ENCODE measurements at places on chromosomes 6 and 20.

DNA sequence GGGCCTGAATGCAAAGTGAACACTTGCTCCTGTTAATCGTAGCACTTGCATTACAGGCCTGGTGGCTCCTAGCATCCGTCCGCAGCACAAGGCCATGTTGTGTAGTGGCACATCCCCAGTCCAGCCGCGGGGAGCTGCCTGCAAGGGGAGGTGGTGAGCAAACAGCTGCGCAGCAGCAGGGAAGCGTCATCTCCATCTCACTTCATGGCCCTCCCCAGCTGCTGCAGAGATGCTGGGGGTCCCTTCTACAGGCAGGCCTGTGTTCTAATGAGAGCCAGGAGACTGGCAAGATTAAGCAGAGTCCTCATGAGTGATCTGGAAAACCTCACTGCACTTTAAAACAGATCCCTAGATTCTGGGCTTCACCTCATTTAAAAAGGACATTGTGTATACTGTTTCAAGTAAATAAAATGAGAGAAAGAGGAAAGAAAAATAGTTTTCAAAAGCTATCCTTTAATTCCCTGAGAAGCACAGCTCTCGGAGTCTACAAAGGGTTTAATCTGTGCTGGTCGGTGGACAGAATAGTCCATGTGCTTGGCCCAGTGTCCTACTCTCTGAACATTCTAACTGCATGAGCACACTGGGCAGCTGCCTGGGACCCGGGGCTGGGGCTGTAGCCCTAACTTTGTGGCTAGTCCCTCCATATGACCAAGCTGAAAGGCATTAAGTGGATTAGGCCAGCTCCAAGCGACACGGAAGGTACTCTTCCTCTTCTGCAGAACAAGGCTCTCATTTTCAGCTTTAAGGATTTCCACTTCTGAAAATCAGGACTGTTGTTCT is 125.8 kb downstream of the LY86 start:
- DNase-seq: no peak

DNA sequence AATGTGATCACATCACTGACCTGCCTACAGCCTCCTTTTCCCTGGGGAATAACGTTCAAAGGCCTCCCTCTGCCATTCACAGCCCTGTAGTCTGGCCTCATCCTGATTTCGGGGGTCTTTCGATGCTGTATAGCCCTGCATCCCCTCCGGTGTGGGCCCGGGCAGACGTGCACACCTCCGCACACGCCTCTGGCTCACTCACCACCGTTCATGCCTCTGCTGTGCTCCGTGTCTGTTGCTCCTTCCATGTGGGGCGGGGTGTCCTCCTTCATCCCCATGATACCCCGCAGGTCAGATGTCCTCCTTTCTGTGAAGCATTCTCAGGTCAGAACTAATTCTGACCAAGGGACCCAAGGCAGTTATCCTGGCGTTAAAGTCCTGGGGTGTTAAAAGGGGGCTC is 13.8 kb upstream of the RBM38 start:
- no peak for DNase-seq

GRCh38 chr6:5979650-5980420 is 26.9 kb downstream of the NRN1 start:
- no peak for DNase-seq

DNA sequence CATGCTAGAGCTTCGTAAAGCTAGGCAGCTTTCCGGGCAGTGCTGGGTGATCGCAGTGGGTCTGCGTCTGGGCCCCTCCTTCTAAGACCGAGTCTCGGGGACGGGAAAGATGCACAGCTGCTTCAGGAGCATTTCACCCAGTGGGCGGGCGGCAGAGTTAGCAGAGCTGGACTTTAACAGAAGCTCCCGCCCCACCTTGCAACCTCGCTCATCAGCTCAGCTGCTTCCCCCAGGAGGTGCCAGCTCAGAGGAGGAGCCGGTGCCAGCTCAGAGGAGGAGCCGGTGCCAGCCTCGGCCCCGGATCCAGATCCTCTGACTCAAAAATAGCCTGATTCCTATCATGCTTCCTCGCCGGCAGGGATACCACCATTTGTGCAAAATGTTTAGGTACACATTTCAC is 94.5 kb upstream of the RPS6KA2 start:
- no peak for DNase-seq

GRCh38 chr6:112183271-112183671 is 71.1 kb downstream of the LAMA4 start:
- DNase-seq: no peak

- no peak for DNase-seq
Observed at GRCh38 chr6:29051680-29052079, 6.7 kb upstream of the OR2W1 start.

DNA sequence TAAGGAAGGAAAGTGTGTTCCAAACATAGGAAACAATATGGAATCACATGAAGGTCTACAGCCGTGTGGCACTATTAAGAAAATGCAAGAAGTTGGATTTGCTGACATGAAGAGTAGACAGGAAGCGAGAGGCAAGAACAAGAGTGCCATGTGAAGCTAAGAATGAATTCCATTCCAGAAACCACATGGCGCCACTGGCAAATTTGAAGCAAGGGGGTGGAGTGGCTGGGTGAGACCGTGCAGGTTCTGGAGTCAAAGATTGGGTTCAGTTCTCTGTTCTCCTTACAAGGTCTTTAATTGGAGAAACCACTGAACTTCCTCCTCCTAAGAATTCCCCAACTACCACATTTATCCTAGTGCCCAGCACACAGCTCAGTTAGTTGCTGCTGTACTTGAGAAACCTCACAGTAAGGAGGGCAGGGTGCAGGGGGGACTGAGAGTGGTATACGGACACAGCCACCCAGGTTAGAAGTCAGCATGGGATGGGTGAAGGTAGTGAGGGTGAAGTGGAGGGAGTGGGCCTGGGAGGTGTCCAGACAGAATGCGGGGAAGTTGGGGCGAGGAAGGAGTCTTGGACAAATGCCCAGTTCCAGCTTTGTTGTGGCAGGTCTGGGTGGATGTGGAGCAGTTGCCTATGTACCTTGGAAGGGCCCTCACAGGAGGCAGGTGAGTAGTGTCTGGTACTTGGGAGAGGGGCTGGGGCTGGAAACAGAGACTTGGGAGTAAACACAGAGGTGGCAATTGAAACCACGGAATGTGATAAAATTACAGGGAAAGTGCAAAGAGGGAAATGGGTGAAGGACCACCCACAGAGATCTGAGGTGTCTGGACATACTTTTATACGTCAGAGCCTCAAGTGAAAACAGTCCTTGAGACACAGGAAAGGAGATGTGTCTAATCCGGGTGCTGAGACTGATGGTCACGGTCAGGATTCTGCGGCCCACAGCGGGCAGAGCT is 14.3 kb downstream of the LYRM4 start:
- no peak for DNase-seq

GRCh38 chr20:62838128-62838891 is 21.5 kb downstream of the COL9A3 start:
- DNase-seq: no peak

DNA sequence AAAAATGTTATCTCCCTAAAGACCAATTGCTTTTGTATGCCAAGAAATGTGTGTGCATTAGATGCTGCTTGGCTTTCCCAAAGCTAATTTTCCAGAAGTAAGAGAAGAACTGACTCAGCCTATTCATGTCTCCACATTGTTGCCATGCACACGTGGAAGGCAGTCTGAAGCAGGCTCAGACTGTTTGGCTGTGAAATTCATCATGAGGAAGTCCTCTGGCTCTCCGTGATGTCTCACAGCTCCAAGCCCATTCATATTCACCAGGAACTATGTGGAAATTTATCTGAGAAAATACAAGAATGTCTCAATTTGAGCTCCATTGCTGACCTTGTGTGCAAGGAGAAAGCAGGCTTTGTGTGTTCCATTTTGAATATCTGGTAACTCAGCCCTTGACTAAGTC is 1022.2 kb upstream of the GJE1 start:
- DNase-seq: no peak

- DNase-seq: peak; percentile 13
Observed at GRCh38 chr20:33648396-33649004, 13.6 kb upstream of the C20orf144 start.

DNA sequence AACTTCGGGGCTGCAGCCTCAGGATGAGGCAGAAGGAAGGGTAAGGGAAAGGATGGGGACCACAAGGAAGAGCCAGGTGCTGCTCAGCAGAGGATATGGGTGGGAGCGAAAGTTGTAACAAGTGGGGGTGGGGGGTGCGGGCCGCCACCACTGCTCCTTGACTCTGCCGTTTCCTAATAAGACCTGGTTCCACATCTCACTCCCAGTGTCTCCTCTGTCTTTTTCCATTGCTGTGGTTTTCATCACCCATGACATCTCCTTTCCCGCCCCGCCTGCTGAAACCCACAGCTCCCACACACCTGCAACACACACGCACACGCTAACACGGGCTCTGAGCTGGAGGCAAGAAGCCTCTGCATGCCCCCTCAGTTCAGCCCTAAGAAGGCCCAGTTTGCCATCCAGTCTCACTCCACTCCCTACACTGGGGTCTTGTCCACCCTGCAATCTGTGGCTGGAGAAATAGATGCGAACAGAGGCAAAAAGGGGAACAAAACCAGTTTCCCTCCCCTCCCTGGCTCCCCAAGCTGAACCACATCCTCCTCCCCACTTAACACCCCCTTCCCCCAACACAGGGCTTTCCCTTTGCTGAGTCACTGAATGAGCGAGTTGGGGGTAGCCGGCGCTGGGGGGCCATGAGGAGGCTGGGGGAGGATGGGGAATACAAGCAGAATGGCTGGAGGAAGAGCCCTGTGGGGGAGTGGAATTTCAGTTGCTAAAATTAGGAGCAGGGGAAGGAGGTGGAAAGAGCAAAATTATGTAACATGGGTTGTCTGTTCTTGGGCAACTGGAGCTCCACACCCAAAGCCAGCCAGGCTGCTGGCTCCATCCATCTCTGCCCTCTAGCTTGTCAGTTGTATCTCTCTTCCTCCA is 11.5 kb downstream of the NFKBIL1 start:
- DNase-seq: no peak

GRCh38 chr6:33779290-33779689 is 9.6 kb downstream of the LEMD2 start:
- DNase-seq: no peak

DNA sequence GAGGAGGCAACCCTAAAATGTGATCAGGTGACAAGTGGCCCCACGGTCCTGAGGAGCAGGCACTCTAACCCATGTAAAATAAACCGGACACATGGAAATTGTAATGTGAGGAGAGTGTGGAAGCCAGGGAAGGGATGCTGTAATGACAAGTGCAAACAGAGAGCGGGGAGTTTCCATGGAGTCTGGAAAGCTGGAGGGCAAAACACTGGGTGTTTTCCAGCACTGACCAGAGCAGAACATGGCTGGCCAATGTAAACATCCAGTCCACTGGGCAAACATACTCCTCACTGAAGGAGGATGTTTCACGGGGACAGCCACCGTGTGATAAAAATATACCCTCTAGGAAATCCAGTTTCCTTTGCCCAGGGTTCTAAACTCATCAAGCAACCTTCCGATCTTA is 219.0 kb upstream of the JARID2 start:
- no peak for DNase-seq

DNA sequence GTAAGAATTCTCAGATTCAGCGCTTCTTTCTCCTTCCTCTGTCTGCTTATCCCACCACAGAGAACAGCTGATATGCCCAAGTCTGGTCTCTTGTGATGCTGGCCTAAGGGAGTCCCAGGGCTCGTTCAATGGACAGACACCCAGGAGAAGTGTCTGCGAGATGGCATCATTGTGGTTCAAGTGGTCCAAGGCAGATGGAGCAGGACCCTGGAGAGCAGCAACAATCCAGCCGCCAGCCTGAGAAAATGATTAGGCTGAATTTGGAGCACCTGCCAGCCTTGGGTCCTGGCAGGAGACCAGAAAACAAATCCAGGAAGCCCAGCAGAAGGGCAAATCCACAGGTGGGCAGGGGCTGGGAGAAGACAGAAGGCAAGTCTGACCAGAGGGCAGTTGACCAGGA is 145.8 kb downstream of the PTPRT start:
- no peak for DNase-seq

DNA sequence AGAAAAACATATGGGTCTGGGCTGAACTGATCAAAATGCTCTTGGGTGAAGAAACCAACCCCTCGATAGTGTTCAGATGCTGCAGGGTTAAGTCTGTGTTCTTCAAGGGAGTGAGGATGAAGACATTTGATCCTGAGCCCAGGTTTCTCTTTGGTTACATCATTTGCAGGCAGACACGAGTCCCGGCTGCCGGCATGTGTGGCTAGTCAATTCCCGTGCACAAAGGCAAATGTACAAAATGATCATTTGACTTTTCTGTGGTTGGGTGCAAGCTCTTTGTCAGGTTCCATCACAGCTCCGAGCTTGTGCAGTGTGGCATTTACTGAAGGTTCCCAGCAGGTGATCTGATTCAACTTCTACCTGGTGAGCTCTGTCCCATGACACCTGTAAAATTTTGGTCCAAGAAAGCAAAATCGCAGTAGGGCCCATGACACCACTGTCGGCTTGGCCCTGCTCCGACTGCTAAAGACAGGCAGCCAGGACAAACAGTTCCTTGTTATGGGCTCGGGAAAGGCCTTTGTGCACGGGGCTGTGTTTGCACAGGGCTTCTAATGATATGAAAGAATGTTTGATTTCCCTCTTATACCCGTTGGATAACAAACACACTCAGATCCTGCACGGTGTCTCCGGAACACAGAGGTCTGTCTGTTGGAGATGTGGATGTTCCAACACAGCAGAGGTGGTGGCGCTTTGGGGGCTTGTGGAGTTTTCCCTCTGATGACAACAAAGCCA is 46.9 kb downstream of the GJA10 start:
- no peak for DNase-seq

GRCh38 chr6:16512544-16513290 is 248.5 kb downstream of the ATXN1 start:
- no peak for DNase-seq

GRCh38 chr6:161228921-161229591 is 44.8 kb downstream of the AGPAT4 start:
- DNase-seq: no peak

DNA sequence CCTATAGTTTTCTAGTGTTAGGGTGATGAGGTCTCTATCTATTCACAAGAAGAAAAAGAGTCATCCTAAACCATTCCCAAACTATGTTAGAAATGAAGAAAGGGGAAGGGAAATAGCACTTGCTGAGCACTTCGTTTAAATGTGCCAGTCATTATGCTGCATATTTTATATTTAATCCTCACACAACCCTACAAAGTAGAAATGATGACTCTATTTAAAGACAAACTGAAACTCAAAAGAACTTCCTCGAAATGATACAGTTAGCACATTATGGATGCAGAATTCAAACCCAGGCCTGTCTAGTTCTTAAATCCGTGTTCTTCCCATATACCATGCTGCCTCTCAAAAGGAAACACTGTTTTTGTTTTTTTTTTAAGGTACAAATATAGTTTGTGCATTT is 174.6 kb downstream of the GMPR start:
- DNase-seq: no peak

DNA sequence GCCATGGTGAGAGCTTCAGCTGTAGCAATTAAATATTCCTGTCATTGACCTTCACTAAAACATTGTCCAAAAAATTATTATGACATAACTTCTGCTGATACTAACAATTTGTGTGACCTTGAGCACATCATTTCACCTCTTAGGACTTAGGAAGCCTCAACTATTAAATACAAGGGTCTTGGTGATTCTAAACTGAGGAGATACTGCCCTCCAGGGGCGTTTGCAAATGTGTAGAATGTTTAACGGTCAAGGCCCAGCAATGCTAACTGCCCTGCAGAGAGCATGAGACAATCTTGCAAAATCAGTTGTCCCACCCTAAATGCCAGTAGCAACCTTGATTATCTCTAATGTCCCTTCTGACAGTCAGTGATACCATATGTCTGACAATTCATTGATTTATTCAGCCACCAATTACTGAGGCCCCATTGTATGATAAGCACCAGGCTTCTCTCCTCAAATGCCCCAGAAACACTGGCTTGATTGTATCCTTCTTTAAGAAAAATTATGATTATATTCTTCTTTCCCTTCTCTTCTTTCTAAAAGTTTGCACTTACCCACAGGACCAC is 284.1 kb upstream of the PLN start:
- no peak for DNase-seq

All from 8988T (cell line).